ENCODE measurements at places on chromosomes 5 and 9.
A peak's percentile ranks its signal among the peaks of the same experiment; 100 is the strongest.

DNA sequence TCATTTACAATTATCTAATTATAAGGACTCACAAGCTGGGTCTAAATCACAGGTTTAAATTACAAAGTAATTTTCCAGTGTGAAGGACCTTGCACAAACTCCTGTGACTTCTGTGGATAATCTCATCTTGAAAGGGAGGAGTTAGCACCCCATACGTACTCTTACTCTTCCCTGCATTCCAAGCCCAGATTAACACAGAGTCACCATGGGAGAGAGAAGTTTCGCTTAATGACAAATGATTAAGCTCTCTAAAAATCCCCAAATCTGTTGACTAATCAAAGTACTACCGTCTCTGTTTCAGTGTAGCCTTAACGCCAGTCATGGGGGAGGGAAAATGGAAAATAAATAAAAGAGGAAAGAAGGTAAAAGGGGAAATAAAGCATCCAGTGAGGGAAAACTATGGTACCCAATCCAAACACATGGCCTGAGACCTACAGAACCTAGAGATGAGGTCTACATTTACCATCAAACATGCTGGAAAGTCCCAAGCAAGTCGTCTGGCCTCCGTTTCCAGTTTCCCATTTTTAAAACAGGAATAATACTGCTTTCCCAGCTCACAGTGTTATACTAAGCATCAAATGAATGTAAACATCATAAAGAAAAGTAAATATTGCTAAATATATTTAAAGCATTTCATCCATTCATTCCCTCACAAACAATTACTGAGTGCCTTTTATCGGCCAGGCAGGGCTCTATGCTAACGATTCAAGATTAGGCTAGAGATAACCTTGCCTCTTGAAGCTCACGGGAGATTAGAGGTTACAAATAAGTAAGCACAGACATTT is 63.2 kb downstream of the PCA3 start:
- no peak for DNase-seq

GRCh38 chr5:33476992-33477391 is 36.2 kb downstream of the TARS1 start:
- no peak for DNase-seq

DNA sequence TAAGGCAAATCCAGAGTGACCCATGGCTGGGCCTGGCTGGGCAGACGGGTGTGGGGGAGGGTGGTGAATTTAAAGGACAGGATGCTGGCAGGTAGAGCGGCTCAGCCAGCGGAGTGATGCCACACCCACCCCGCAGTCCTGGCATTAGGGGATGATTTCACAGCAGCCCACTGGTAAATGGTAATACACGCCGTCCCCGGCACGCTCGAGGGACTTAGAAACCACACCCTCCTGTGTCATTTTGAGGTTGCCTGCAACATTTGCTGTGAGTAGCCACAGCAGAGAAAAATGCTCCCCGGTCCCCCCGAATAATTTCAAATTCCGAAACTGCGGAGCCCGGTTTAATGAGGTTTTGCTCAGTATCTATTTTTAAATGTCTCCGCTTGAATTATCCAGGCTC is 71.3 kb upstream of the FCN2 start:
- no peak for DNase-seq

DNA sequence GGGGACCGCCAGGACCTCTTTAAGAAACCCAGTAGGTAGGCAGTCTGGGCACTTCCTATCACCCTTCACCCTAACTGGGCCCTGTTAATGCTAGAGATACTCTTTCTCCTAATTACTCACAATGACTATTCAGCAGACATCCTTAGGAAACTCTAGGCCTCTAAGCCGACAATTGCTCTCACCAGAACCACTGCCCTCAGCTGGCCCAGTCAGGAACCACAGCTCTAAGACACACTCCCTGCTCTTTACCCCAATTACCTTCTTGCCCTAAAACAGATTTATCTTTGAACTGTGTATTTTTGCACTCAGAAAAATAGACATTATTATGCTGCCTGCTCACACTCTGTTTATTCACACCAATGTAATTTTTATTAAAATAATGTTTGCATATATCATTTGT is 432.6 kb upstream of the SLC30A5 start:
- no peak for DNase-seq

DNA sequence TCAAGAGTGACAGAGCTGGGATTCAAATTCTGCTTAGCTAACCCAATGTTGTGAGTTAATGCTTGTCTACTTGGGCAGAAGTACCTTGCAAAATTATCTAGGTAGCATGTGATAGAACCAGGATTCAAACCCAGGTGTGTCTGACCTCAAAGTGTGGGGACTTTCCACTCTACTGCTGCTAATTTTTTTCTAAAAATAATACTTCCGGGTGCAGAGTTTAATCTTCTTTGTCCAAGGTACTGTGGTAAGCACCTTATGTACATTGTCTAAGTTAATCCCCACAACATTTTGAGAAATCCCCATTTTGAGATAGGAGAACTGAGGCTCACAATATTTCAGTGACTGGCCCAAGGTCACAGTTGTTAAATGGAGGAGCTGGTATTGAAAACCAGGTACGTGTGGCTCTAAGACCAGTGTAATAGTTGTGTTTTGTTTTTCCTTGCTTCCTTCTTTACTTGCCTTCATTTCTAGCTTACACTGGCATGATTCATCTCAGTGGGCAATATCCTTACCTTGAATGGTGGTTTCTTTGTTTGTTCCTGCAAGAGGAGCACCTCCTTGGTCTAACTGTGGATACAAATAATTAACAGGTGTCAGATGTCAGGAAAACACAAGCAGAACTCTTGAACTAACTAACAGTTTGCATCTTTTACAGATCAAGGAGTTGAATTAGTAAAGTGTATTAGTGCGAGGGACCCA is 7.5 kb downstream of the ALDOB start:
- DNase-seq, result no peak

- DNase-seq, result no peak
Measured at GRCh38 chr5:175718401-175719108, 60.7 kb downstream of the HRH2 start.

GRCh38 chr5:102867992-102868662 is 113.0 kb downstream of the PAM start:
- no peak for DNase-seq

- DNase-seq, result peak; percentile 17
Measured at GRCh38 chr5:27020973-27021372, 17.4 kb downstream of the CDH9 start.

GRCh38 chr9:116628716-116629115 is 58.4 kb upstream of the TRIM32 start:
- DNase-seq, result peak; percentile 26

- no peak for DNase-seq
Measured at GRCh38 chr5:159821461-159821940, 94.8 kb upstream of the ADRA1B start.

DNA sequence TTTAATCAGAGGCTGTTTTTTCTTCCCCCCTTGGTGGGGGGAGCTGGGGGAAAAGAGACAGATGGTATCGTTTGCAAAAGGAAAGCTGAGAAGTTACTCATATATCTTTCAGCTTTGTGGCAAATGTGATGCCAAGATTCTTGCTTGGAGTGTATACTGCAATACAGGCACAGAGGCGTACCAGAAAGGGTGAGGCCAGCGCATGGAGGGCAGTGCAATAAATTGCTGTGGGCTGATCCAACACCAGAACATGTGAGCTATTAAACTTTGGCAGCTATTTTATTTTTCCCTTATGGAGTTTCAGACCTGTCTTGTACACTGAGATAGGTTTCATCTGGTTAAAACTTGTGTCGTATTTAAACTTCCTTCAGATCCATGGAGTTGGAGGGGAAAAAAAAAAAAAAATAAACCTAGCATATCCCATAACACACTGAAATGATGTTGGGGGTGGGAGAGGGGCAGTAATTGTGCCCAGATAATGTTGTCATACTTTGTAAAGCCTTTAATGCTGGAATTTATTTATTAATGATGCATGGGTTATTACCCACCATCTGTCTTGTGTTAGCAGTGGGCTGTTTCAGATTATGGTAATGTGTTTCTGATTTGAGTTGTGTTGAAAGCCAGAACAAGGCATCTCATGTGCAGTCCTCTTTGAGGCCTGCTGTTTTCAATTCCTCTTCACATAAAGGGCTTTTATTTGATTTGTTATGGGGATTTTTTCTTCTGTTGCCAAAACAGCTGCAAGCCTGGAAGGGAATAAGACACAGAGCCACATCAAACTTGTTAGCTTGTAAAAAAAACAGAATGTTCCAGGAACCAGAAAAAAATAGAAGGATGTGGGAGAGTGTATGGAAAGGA is 891.3 kb downstream of the TLE1 start:
- peak; percentile 91 for DNase-seq

DNA sequence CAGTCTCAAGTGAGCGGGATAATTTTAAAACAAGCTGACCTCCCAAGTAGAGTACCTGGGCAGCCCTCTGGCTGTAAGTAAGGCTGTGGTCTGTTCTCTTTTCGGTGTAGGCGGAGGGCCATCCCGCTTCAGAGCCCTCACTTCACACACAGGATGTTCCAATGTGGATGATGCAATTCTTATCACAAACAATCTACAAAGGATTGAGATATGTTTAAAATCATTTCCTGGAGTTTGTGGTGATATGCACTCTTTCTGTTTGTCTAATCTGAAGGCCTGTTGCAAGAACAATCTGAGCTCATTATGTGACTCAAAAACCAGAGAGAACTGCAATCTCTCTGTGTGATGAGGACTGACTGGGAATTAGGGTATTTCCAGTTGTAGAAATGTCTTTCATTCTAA is 42.5 kb downstream of the ITGA2 start:
- DNase-seq, result peak; percentile 42

DNA sequence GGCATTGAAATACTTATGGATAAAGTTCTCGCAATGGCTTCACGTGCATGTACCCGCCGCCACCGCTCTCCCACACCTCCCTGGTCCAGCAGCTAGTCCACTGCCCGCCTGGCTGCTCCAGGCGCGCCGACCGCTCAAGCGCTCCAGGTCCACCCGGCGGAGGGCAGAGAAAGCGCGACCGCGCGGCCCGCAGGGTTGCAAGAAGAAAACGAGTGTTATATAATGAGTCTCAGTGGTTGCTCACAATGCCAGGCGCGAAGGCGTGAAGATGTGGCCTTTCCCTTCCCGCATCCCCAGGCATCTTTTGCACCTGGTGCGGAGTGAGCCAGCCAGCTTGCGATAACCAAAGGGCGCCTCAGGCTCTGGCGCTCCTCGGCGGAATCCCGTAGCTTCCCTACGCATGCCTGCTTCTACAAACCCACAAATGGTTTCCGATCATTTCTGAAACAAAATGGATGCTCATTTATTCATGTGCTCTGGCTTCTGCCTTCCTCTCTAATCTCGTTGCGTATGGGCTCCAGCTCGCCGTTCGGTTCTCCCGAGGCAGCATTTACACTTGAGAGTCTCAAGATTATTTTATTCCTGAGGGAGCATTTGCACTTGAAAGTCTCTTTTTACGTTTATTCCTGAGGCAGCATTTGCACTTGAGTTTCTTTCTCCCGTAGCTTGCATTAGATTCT is 25.7 kb downstream of the CDKN2A start:
- DNase-seq, result no peak

DNA sequence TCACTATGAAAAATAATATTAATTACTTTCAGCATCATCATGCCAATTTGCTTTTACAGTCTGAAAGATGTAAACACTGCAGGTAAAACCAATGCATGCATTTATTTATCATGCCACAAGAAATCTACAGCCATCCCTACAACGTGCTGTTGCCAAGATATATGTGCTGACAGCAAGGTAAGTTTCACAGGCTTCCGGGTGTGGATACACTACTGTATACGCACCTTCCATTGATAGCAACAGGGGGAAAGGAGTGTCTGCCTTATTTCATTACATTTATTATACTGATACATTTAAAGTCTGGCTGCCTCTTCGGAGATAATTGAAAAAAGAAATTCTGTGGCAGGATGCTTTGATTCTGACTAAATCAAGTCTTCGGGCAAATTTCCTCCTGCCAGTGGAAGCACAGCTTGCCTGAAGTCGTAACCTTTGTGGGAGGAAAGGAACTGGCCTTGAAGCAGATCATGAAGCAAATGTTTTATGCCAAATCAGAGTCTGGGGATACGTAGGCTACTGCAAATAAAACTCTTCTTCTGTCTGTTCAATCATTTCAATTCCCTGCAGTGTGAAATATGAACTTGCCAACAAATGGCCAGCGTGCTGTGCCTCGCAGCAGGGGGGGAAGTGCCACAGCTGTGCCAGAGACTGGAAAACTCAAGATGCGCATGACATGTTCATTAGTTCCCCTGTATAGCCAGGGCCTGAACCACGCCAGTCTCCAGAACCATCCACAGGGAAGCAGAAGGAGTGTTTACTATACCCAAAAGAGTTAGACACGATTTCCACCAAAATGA is 268.1 kb downstream of the EFNA5 start:
- no peak for DNase-seq

DNA sequence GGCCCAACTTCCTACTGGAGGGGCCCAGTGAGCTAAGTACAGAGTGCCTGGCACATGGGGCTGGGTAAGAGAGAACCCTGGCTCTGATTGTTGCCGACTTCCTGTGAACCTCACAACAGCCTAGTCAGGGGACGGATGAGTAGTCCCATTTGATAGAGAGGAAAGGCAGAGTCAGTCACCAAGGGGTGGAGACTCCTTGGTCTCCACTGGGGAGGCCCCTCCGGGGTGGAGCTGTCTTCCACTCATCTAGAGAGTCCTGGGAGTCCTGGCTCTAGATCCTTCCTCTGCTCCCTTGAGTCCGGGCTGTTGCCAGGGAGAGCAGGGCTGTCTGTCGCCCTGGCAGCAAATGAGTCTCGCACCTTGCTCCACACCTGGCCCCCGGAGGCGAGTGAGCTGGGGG is 8.0 kb downstream of the GRK6 start:
- DNase-seq, result no peak

GRCh38 chr5:86885011-86885410 is 267.3 kb downstream of the COX7C start:
- no peak for DNase-seq

DNA sequence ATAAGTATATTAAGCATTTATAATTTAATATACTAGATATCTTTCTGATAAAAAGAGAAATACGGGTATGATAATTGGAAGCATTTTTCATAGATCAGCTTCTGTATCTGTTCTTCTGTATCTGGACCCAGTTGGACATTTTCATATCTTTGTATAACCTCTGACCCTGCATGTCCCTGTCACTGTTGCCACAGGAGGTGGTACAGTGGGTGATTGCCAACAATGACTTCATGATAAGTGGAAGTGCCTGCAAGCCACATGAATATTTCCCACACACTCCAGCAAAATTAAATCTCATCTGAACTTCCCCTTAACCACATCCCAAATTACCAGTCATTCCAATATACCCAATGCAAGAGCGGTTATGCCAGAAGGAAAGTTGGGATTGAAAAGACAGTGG is 376.4 kb downstream of the ARRDC3 start:
- no peak for DNase-seq

DNA sequence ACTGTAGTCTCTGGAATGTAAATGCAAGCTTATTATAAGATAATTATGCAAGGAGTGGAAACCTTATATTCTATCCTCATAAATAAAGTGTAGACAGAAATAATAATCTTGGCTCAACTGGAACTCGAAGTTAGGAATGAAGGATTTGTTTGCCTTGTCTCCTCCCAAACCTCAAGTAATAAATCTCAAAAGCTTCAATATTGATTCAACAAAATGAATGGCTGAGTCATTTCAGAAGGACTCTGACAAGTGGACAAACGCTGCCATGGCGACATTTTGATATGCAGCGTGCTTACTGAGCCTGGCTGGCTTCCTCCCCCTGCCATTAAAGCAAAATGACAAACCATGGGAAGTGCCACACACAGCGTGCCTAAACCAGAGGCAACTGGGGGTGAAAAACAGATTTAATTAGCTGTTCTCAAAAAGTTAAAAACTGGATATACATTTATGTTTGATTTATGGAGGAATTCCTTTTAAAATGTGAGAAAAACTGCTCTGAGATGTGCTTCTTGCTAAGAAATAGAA is 10.5 kb upstream of the ADGRV1 start:
- peak; percentile 67 for DNase-seq
